NCI-H82 (cell line): ENCODE measurements at places on chromosomes 7 and 10.

GRCh38 chr7:46440186-46440585 lies 519.1 kb upstream of the IGFBP3 start:
- DNase-seq: no peak

GRCh38 chr10:123965973-123966895 lies 74.6 kb upstream of the CPXM2 start:
- DNase-seq: no peak

DNA sequence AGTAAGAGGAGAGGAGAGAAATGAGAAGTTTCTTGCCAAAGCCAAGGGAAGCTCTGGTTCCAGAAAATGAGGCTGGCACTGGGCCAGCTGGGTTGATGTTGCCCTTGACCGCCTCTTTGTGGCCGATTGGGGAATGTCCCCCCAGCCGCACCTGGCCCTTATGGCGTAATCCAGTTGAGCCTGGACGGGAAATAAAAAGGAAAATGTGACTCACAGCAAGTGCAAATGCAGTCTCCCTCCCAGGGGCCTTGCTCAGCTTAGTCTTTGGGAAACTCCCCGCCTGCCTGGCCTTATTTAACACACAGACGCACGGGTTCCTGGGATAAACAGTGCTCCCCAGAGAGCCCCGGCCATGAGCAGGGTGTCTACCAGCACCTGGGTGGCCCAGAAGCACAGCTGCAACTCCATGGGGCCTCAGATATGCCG lies 174.8 kb downstream of the KIAA1217 start:
- DNase-seq: peak; percentile 63

DNA sequence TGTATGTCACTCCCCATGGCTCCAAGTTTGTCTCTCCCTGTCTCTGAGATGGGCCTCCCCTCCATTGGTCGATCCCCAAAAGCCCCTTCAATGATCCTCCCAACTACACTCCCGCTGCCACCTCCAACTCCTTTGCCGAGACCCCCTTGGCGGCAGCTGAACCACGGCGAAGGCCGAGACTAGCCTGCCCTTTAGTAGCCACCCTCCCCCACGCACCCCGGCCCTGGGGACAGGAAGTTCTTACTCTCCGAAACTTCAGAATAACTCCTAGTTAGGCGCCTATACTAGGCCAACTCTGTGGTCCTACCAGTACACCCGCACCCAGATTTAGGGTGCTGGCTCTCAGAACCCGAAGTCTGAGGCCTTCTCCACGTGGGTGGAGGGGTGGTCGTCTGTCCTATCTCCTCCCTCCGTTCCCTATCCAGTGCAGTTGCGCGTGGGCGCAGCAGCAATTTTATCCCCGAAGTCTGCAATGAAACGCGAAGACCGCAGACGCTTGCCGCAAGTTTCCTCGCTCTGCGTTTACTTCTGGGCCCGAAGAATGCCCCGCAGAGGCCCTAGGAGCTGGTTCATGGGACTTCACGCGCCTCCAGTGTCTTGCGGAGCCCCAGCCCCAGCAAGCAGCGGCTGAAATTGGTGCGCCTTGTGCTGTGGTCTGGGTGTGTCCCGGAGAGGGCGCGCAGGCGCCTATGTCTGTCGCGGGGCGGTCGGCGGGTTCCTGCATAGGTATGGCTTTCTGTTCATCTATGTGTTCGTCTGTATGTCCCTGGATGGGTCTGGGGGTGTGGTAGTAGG lies 82.6 kb upstream of the SLF2 start:
- DNase-seq: no peak

GRCh38 chr7:19295376-19295775 lies 150.2 kb upstream of the FERD3L start:
- no peak for DNase-seq

DNA sequence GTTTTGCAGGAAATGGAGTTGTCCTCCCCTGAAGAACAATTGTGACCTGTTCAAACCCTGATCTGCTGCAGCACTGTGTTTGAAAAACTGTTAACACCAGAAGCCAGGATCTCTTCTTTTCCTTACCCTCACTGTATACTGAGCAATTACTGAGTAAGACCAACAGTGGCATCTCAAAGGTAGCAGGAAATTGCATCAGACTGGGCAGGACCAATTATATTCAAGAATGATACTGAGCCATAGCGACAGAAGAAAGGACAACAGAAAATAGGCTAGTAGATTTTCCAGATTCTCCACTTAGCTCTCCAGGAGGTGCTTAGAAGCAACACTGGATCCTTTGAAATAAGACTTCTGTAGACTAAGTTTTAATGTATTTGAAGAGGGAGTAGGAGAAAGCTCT lies 57.4 kb upstream of the INHBA start:
- DNase-seq: no peak

DNA sequence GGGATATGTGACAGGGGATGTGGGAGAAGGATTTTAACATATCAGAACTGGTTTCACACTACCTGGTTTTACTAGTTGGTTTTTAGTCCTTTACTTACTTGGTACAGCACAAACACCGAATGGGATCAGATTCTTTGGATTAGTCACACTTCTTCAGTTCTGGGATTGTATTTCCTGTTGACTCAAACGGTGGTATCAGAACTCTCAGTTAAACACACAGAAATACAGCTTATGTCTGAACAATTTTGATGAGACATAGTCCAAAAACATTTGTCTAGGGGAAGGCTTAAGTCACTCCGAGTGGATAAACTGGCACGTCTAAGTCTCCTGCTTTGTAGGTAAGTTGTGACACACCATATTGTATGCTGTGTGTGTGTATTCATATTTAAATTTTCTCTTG lies 480.5 kb downstream of the PHTF2 start:
- no peak for DNase-seq

DNA sequence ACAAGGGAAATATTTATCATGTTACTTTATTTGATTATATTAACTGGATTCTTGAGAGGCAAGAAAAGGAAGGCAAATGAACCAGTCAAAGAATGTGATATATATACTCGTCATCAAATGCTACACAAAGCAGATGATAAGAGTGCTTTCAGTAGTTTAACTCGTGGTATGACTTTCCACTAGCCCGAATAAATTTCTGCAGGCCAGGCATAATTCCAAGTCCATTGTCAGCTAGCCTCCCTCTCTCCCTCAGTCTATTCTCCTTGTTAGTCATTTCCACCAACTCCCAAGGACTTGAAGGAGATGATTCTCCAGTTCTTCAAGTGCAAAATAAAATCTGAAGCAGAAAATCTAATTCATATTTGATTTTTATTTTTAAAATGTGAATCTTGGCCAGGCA lies 190.5 kb downstream of the GLI3 start:
- no peak for DNase-seq

- DNase-seq: no peak
Measured at GRCh38 chr10:119420950-119421875, 121.3 kb downstream of the RGS10 start.

DNA sequence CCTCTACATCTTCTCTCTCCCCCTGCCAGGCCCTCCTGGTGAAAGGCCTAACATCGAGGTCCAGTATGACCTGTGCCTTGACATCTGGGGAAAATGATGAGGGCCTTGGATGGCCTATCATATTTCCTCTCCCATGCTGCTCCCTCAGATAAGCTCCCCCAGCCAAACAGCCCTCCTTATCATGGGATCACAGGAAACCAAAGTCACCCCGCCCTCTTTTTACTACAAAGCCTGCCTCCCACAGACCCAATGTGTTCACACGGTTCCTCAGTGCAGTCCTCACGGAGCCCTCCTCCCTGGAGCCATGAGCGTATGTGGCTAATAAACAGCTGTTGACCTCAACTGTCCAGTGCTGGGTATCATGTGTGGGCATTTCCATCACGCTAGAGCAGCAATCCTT lies 32.0 kb downstream of the C10orf90 start:
- DNase-seq: no peak

DNA sequence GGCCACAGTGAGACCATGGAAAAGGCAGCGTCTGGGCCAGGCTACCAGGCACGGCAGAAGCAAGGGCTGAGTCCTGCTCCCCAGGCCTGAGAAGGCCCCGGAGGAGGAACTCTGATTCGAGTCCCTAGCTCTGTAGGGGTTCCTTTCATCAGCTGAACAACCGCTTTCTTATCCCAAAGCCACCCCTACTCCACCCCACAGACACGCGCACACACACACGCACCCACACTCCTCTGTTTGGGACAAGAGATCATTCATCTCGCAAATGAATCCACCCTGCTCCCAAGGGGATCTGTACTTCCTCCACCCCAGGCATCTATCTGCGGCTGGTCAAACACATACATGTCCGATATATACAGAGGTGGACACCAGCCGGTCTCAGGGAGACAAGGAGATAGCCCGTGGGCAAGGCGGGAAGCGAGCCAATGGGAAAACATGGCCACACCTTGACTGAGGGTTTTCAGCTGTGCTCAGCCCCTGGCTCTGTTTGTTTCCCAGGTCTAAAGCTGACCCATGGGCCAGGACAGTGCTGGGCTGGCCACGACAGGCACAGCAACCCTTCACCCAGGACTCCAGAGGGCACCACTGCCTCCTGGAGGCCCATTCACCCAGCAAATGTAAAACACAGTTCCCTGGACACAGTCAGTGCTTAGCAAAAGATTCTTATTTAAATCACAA lies 7.3 kb downstream of the ZCCHC24 start:
- no peak for DNase-seq
